ENCODE measurements at places on chromosomes 1 and 21.

GRCh38 chr1:110672753-110673108 is 2.0 kb downstream of the KCNA3 start:
- DNase-seq = no peak

DNA sequence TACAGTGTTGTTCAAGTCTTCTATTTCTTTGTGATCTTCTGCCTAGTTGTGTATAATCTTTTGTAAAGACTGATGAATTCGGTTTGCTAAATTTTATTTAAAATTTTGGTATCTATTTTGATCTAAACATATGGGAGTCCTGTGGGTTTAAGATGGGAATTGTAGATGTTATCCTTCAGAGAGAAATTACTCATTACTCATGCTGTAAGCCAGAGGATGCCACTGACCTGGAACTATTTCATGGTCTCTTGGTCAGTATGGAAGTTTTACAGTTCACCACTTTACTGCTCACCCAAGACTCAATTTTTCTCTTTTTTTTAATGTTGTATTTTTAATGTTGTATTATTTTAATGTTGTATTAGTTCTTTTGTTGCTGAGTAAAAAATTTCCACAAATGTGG is 138.6 kb upstream of the B3GALT2 start:
- DNase-seq = no peak

- peak; percentile 38 for DNase-seq
These were observed 26.6 kb downstream of the AK4 start for GRCh38 chr1:65174585-65174984.

DNA sequence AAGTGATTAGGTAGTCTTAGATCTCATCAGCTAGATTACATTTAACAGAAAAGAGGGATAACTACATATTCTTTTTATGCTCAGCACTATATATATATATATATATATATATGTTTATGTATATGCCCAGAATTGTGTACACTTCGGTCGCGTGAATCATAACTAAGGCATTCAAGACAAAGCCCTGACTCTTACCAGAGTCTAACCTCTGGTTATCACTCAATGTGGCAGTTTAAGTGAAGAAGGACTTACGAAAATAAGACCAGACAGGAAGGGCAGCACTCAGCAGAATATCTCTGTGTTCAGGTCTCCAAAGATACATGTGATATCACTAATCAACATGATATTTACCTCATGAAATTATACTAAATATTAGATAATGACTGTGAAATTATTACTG is 1326.7 kb downstream of the MRPL39 start:
- DNase-seq = no peak

DNA sequence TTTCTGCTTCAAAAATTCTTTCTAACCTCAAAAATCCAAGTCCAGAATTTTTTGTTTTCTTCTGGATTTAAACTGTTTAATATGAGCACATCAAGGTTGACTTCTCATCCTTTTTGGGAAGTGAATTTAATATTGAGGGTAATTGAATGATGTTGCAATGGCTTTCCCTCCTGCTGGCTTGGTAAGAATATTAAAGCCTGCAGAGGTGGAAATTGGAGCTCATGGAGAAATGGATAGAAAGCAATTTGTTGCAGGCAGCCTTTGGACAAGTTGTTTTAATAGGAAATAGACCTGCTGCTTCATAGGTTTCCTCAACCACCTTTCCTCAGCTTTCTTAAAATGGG is 124.7 kb downstream of the SYT2 start:
- no peak for DNase-seq

GRCh38 chr1:233566886-233567285 is 47.0 kb upstream of the KCNK1 start:
- no peak for DNase-seq

DNA sequence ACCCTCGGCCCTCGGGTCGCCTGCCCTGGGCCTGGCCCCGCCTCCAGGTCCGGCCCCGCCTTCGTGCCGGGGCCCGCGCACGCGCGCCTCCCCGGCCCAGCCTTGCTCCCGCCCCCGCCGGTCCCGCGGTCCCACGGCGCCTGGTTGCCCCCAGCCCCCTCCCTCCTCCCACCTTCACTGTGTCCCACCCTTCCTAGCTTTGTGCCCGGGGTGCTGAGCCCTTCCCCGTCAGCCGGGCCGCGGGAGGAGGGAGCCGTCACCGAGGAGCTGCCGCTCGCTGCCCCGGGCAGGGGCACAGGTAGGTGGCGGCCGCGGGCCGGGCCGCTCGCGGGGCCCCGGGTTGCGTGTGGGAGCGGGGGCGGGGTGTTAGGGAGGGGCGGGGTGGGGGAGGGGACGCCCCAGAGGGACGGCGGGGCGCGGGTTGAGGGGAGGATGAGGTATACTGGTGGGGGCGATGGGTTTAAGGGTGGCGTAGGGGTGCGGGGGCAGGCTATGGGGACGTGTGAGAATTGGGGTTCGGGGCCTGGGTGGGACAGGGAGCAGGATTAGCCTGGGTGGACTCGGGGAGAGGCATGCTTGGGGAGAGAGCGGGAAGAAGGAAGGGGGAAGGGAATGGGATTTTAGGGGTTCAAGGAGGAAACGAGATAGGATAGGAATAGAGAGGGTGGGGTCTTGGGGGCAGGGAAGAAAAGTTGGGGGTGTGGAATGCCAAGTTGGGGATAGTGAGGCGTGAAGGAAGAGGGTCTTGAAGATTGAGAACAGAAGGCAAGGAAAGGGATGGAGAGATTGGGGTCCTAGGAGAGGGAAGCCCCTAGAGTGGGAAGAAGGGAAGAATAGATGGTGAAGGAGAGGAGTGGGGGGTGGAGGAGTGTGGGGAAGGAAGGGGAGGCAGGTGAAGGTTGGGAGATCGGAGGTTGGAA is at the start of gene LRRC42:
TSS of gene LRRC42 (plus strand) at position 99 of the 920 bp plus-strand sequence. CDS start 5,650 bp downstream, outside the sequence.
- DNase-seq = peak; percentile 87

GRCh38 chr1:243974451-243975292 is 76.4 kb upstream of the ZBTB18 start:
- no peak for DNase-seq

- peak; percentile 21 for DNase-seq
These were observed 2.7 kb downstream of the HIVEP3 start for GRCh38 chr1:41915786-41916571.

DNA sequence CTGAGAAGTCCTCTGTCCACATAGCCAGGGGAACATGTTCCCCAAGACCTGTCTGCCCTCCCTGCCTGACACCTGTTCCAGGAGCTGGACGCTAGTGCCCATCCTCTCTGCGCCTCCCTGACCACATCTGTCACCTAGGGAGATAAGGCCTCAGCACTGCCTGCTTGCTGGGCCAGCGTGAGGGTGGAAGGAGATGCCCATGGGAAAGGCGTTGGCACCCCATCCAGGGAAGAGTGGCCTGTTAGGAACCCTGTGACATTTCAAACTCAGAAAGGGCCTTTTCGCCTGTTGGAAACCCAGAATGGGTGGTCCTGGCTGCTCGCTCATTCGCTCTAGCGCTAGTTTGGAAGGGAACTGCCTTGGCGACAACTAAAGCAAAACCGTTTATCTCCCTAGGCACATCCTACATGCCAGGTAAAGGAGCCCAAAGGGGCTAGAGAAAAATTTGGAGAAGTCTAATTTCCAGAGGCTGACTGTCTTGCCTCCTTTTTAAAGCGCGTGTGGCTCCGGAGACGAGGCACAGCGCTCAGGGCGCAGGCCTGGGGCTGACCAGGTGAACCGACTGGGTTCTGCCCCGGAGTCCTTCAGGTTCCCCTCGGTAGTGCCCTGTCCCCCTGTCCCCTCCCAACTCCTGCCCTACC is 410 bp downstream of the ACTA1 start:
- no peak for DNase-seq

- DNase-seq = no peak
These were observed 324.1 kb downstream of the ZP4 start for GRCh38 chr1:237566581-237566980.

DNA sequence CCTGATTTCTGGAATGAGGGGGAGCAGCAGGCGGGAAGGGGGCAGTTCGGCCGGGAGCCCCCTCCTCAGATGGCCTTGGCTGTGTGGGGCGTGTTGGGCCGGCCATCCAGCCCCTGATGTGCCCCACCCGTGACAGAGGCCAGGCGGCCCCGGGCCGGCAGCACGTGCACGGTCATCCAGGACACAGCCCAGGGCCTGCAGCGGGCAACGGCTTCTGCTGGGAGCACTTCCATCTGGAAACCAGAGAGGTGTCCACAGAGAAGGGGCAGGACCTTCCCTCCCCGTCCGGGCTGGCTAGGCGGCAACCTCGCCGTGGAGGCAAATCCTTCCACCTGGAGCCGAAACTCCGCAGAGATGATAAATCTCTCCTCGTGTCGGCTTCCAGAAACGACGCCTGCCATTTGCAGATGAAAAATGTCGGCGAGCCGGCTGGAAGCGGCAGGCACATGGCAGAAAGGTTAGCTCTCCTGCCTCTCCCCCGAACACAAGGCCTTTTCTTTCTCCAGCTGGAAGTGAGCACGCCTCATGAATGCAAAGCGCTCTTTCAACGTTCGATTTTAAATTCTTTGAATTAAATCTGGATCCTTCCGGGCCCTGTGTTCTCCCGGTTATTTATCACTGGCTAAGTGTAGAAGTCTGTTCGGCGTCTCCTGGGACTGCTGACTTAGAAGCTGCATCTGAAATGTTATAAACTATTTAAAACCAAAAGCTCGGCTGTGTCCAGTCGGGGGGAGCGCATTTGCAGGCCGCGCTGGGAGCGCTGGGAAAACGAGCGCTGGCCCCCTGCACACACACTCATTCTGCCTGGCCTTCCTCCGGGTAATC is 9.4 kb upstream of the ACTRT2 start:
- DNase-seq = no peak

DNA sequence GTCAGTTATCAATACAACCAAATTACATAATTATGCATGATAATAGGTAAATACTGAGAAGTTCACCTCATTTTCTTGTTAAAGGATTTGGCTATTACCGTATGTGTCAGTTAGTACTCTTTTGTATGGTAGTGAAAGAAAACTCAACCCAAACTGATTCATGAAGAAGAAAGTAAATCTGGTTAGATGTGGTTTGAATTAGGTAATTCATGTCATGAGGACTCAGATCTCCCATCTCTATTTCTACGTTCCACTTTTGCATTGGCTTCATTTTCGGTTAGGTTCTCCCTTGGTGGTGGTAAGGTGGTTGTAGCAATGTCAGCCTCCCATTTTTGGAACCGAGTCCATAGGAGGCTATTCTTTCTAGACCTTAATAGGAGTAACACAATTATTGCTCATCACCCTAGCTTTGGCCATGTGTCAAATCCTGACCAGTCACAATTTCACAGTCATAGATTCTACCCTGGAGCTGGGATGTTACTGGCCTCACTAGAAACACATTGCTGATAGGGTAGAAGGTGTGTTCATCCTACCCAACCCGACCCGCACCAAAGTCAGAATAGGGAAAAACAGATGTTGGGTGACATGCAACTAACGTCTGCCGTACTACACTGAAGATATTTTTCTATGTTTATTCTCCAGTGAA is 97.6 kb downstream of the OSBPL9 start:
- no peak for DNase-seq

DNA sequence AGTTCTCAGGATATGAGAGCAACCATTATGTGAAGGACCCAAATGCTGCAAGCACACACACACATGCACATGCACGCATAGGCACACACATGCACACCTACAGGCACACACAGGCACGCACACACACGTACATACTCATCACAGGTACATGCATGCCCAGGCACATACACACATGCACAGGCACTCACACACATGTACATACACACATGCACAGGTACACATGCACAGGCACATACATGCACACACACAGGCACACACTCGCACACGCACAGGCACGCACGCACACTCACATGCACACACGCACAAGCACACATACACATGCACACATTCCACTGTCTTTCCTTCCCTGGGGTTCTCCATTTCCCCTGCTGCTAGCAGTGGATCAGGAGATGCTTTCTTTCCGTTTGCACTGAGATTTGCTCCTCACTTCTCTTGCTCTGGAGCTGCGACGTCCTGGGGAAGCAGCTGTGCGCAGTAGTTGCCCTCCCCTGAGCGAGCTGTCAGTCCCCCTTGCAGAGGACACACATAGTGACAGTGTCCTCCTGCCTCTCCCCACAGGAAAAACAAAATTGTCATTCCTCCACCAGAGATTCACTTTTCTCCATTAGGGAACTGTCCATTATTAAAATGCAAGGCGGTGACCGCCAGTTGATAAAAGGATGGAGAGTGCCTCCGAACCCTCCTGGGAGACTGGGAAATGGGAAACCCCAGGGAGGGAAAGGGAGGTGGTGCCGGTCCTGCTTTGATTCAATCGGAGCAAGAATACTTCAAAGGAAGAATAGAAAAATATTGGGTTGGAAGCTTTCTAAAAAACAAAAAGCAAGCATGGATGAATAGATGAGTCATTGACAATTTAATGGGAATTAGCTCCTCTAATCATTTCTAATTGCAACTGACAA is 69.5 kb downstream of the WDR4 start:
- no peak for DNase-seq

- no peak for DNase-seq
These were observed 173.6 kb upstream of the CHRM3 start for GRCh38 chr1:239212811-239213220.

DNA sequence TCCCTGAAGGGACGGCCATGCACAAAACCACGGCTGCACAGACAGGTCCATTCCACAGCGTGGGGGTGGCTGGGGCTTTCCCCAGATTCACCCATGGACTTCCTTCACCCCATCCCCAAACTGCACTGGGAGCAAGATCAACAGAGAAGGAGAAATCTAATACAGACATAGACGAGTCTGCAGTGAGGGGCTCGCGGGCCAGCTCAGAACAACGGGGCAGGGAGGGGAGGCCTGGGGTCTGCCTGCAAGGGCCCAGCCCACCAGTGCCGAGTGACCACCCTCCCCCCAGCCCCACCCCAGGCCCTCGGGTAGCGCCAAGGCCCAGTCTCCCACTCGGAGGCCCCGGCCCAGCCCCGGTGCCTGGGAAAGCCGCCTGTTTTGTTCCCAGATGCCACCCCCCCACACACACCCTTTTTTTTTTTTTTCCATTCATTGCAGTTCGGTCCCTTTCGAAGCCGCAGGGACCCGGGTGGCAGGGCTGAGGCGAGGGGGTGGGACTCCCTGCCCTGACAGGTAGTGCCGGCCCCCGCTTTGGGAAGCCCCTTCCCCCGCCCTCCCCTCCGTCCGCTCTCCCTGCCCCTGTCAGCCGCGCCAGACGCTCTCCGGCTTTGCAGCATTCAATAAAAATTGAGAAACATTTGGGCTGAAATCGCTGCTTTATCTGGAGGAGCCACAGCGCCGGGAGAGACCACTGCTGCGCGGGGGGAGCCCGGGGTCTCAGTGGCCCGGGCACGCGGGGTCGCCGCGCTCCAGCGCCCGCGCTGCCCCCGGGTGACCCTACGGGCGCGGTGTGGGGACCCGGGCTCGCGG is 543 bp upstream of the EPHB2 start:
- DNase-seq = no peak

GRCh38 chr1:232556351-232556750 is 73.6 kb downstream of the SIPA1L2 start:
- DNase-seq = no peak

DNA sequence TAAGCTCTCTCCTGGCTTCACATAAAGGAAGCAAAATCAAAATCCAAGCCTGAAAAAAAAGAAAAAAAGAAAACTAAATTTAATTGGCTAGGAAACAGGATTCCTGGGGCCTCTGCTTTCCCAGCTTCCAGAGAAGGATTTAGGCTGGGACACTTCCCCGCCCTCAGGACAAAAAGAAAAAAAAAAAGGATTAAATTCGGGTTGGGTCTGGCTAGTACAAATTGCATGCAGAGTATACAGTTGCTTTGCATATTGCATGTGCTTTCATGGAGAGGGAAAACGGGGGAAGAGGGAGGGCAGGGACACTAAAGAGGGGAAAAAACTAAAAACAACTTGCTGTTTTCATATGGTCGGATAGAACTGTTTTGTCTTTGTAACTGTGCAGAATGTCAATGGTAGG is 42.7 kb downstream of the OLIG1 start:
- no peak for DNase-seq

GRCh38 chr1:212955961-212956620 is 5.8 kb downstream of the VASH2 start:
- no peak for DNase-seq

GRCh38 chr1:39632682-39633417 is 6.6 kb downstream of the HEYL start:
- DNase-seq = no peak
